ENCODE measurements at places on chromosomes 16 and 17.

- no peak for DNase-seq
Observed at GRCh38 chr17:57257895-57258851, 1.9 kb downstream of the MSI2 start.

DNA sequence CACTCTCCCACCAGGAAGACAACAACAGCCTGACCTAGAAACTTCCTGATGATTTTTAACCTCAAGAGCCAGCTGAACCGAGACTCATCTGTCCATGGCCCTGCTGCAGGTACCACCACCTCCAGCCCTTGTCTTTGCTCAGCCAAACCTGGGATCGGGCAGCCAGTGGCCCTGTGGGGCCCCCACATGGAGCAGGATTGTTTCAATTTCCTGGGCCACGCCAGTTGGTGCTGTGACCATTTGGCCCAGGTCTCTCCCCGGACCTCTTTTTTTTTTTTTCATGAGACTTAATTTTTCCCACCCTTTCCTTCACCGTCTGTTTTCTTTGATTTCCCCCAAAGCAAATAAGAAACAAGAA lies 8.3 kb upstream of the HOXB2 start:
- DNase-seq = no peak

DNA sequence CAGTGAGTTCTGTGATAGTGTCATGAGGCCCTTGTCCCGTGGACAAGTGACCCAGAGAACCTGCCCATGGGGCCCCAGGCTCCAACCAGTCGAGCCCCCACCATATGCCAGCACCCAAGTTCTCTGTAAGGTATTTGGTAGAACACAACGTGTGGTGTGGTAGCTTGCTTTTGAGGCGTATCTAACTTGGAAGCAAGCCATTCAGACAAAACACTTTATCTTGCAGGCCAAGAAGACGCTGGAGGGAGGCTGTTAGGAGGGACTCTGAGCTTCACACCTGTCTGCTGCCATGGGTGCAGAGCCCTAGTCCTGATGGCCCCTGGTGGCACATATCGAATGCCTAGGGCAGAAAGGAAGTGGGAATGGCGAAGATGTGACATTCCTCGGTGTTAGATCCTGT lies 1.6 kb downstream of the NDUFAF8 start:
- no peak for DNase-seq

DNA sequence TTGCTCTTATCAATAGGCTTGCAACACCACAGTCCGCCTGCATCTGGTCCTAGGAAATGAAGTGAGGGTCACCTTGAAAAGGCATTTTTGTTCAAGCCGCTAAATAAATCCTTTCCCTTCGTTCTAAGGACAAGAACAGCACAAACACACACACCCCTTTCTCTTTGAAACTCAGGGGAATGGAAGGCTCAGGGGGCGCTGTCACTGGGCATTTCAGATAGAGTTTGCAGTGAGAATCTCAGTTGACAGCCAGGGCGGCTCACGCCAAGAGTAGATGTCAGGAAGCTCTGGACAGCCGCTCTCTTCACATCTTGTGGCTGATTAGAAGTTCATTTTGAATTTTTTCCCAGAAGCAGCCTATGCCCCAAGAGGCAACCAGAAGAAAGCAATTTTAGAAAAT lies 39.8 kb downstream of the ABAT start:
- no peak for DNase-seq

- no peak for DNase-seq
Observed at GRCh38 chr16:25888868-25889267, 197.1 kb downstream of the HS3ST4 start.

DNA sequence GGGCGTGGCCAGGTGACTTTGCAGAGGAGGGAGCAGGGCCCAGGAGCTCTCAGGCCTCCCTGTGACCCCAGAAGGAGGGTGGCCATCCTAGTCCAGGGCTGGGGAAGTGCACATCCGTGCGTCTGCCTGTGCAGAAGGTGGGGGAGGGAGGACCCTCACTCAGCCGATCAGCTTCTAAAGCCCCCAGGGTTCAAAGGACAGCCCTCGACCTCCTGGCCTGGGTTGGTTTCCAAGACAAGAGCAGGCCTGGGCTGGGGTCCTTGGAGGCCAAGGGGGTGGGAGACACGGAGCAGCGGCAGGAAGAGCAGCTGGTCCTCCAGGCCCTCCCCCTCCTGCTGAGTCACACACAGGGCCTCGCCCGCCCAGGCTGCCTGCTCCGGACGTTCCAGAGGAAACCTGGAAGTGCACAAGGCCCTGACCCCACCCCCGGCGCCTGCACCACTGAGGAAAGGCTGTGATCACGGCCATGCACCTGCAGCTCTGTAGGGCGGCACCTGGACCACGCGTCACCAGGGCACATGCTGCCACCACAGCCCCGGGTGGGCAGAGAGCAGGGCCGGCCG lies 67.1 kb upstream of the ZNF469 start:
- peak; percentile 63 for DNase-seq
